Brain pericyte (primary cell): ENCODE measurements at places on chromosomes 4 and X.

DNA sequence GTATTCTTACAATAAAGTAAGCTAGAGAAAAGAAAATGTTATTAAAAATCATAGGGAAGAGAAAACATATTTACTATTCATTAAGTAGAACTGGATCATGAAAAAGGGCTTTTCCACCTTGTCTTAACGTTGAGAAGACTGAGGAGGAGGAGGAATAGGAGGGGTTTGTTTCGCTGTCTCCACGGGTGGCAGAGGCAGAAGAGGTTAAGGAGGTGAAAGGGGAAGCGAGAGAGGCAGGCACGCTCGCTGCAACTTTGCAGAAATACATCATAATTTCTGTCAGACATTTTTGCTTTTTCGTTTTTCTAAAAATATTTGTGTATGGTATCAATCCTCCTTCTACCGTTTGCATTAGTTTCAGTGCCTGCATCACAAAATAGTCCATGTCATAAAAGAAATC is 2375.1 kb upstream of the AGA start:
- DNase-seq, result no peak

GRCh38 chr4:109708990-109709389 is 5.7 kb upstream of the CASP6 start:
- no peak for DNase-seq

GRCh38 chr4:25528391-25528790 is 127.3 kb upstream of the SLC34A2 start:
- no peak for DNase-seq

DNA sequence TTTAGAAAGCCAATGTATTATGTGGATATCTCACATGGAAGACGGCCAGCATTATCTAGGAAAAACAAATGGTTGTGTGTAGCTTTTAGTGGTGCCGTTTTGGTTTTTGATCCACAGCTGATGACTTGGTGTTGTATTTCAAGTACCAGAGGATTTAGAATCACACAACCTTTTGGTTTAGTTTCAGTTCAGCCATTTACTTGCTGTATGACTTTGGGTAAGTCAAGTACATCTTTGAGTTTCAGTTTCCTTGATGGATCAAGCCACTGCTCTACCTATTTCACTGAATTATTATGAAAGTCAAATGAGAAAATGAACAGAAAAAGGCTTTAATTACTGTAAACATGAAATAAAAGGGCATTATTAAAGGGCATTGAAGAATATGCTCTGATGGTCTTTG is 205.6 kb downstream of the ZIC3 start:
- DNase-seq, result no peak

GRCh38 chr4:52407545-52407944 is 251.6 kb downstream of the USP46 start:
- no peak for DNase-seq

DNA sequence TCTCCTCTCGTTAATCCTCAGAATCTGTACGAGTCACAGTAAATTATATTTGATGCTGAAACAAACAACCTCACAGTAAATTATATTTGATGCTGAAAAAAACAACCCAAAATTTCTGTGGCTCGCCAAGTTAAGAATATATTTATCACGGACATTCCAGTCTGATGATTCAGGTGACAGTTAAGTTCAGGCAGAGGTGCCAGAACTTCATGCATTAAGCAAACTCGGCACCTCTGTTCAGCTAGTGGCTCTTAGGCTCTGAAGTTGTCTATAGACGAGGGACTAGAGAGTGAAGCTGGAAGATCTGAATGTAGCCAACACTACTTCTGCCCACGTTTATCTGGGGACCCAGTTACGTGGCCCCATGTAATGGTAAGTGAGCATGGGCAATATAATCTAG is 132.2 kb upstream of the AGA start:
- no peak for DNase-seq

- DNase-seq, result no peak
Observed at GRCh38 chr4:164383358-164384220, 370.3 kb upstream of the SMIM31 start.

- no peak for DNase-seq
Observed at GRCh38 chrX:122094611-122095010, 1047.2 kb downstream of the GLUD2 start.

GRCh38 chr4:121597346-121597934 is 99.3 kb downstream of the ANXA5 start:
- DNase-seq, result no peak

DNA sequence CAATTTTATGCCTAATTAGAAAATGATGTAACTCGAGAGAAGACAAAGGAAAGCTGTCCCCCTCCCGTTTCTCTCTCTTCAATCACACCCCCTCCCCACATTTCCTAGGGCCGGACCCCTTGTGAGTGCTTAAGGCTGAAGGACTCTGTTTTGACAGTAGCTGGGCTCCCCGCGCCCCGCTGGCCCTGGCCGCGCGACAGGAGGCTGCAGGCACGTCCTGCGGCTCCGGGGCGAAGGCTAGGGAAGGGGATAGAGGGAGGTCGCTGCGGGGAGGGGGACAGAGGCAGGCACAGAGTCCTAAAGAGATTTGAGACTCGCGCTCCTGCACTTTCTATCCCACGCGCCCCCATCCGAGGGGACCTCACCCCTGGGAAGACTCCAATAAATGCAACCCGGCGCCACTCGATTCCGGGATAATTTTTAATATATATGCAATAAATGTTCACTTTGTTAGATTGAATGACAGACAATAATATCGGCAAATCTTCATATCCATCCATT is 56.2 kb upstream of the TMEM33 start:
- DNase-seq, result no peak

DNA sequence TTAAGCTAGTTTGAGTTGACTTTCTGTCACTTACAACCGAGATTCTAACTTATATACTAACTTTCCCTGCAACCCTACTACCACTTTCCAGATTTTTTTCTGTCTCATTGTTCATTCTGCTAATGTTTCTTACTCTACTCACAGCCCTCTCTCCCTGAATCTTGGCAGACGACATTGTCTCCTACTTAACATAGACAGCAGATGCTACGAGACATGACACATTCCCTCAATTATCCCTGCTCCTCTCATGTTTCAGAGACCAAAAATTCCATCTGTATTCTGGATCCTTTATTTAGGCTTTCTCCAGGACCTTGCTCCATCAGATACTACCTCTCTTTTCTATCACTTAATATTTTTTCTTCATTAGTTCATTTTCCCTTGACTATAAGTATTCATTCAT is 379.1 kb upstream of the TEX13C start:
- no peak for DNase-seq

- no peak for DNase-seq
Observed at GRCh38 chrX:40298572-40299479, 201.1 kb upstream of the BCOR start.

DNA sequence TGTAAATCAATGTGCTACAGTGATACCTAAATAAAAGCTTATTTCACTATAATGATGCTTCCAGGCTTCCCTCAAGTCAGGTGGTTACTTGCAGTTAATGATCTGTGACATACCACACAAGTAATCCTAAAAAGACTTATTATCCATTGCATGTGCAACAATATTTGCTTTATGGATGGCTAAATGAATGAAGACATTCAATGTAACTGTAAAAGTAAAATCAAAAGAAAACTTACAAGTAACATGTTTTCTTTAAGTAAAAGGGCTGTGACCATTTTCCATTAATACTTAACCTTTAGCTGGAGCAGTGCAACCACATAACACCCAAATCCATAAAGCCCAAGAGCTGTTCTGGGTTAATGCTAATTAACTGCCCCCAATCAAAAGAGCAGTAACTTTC is 42.6 kb downstream of the RAB28 start:
- no peak for DNase-seq

DNA sequence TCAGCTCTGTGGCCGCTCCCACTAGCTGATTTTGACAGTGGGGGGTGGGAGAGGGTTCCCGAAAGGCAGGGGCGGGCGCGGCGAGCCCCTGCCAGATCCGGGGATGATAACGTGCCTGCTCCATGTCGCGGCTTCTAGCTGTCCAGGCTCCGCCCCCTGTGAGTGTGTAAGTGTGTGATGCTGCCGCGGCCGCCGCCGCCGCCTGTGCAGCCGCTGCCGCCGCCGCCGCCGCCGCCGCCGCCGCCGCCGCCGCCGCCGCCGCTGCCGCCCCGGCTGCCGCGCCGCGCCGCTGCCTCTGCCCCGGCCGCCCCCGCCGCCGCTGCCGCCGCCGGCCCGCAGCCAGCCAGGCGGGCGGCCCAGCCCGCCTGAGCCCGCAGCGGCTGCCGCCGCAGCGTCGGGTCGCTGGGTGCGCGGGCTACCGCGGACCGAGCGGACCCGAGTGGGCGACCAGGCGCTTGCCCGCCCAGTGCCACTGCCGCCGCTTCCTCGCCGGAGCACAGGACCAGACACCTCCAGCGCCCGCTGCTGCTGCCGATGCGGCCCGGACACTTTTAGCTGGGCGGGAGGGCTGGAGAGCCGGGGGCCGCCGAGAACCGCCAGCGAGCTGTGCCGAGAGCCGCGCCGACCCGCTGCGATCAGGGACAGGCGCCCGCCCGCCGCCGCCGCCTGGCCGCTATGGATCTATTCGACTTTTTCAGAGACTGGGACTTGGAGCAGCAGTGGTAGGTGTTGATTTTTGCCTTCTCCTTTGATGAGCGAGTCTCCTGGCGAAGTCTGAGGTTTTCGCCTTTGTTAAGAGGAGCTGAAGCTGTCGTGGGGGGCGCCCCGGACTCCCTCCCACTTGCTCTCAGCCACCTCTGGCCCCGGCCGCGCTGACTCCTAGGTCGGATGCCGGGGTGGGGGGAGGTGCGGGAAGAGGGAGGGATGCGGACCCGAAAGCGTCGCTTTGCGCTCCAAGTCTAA is at the start of gene AFF2:
Gene AFF2, plus strand, starts transcription at position 195 of the 963 bp plus-strand sequence. Its CDS starts 481 bp downstream, at position 676.
- DNase-seq, result no peak

- no peak for DNase-seq
Observed at GRCh38 chr4:177105536-177105935, 204.1 kb upstream of the NEIL3 start.

GRCh38 chr4:170122252-170122651 is 32.5 kb upstream of the AADAT start:
- DNase-seq, result no peak

DNA sequence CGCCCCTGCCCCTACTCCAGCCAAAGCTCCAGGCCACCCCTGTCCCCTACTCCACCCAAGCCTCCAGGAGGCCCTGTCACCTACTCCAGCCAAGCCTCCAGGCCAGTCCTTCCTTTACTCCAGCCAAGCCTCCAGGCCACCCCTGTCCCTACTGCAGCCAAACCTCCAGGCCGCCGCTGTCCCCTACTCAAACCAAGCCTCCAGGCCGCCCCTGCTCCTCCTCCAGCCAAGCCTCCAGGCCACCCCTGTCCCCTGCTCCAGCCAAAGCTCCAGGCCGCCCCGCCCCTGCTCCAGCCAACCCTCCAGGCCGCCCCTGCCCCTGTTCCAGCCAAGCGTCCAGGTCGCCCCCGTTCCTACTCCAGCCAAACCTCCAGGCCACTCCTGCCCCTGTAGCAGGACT is 5.1 kb upstream of the ASMT start:
- DNase-seq, result no peak
